Activated CD4-positive, alpha-beta T cell treated with anti-CD3 and anti-CD28 coated beads, Interleukin-2, amount 10 ng/mL, durations not matched to agents 7 days and 5 days (primary cell): ENCODE measurements at places on chromosomes 3 and 15.

DNA sequence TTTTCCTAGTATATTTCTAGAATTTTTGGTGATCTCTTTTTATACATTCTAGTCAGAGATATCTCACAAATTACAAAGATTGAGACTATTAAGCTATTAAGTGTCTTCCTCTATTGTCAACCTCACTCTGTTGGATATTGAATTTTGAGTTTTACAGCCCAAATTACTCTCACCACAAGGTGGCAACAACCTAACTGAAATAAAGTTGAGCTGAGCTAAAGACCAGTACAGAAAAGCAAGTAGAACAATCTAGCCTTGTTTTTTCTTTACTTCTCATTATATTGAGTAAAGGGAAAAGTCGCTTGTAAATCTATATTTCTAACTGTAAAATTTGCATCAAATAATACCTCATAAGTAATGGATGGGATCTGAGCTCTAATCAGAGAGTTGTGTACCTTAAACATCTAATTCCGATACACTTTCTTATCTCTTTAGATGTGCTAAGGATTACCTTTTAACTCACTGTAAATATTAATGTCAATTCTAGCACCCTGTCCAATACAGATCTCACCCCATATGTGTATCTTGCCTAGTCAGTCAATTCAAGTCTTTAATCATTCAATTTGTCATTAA lies 13.6 kb upstream of the COMMD2 start:
- no peak for DNase-seq

DNA sequence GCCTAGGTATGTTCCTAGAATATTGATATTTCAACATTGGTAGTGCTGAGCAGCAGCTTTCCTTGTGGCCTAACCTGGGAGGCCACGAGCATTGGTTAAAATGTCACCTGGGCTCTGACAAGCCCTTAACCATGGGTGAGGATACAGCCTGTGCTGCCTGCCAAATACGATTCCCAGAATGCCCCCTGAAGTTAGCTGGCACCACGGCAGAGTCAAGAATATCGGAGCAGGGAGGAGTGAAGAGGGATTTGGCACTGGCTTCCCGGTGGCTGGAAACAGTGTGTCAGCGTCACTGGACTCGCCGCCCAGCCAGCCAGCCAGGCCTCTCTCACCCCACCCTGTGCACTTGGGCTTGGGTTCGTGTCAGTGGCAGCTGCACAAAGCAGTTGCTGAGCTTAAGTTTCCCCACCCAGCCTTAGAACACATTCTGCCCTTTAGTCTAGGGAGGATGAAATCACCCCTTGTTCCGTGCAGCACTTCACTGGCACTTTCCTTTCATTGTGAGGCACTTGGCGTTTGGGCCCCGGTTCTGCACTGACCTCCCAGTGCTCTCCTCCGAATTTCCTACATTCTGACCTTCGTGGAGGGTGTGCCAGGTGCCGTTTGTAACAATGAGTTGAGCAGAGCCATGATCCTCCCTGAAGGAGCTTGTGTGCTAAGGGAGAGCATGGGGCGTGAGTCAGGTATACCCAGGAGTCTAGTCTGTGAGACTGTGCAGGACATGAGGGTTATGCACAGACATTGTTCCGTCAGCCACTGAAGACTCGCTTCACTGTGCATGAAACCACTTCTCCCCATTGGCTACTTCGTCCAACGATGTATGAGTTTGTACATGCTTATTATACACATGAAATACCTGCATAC lies 152.8 kb upstream of the BHLHE40 start:
- DNase-seq, result no peak

GRCh38 chr3:127473244-127474024 lies 117.1 kb downstream of the TPRA1 start:
- DNase-seq, result peak; percentile 22

- DNase-seq, result no peak
Measured at GRCh38 chr3:151327571-151328198, 1.7 kb downstream of the P2RY13 start.

- no peak for DNase-seq
Measured at GRCh38 chr3:134985864-134986715, 191.0 kb downstream of the EPHB1 start.

GRCh38 chr15:66578286-66578875 lies 12.6 kb upstream of the LCTL start:
- no peak for DNase-seq
